ENCODE measurements at places on chromosomes 4 and X.

GRCh38 chrX:47900833-47901232 lies 64.1 kb downstream of the ZNF81 start:
- DNase-seq: no peak

GRCh38 chr4:73692254-73692653 lies 48.1 kb upstream of the CXCL8 start:
- no peak for DNase-seq

GRCh38 chr4:47104986-47105385 lies 73.6 kb downstream of the GABRB1 start:
- no peak for DNase-seq

- no peak for DNase-seq
Observed at GRCh38 chr4:182411391-182411790, 168.2 kb downstream of the TENM3 start.

DNA sequence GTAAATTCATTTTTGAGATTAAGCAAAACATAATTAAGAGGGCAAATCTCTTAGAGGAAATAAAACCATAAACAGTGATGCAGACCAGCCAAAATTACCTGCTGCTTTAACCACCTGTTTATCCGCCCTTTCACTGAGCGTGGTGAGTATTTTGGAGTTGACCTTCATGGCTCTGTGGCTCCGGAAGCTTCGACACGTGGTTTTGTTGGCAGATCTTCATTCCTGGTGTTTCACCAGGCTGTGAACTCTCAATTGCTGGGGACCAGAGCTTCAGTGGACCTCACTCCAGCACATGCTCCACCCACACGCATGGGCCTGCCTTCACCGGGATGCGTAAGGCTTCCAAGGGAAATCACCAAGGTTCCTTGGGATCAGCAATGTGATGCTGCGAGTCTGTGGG lies 83.8 kb downstream of the FHDC1 start:
- DNase-seq: no peak

- no peak for DNase-seq
Observed at GRCh38 chr4:8335848-8336247, 66.3 kb downstream of the HTRA3 start.

DNA sequence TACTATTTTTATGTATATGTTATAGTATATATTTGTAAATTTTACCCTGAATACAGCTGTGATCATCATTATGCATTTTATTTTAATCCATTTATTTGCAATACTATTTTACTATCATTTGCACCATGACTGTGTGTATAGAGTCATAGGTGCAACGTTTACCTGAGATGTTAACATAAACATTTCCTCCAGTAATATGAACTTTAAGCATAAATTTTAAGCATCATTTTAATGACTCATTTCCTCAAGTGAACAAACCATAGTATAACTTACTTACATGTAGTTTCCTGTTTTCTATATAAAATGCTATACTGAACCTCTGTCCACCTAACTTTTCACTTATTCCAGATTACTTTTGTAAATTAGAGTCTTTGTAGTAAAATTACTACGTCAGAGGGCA lies 92.8 kb downstream of the NFKB1 start:
- no peak for DNase-seq

- DNase-seq: no peak
Observed at GRCh38 chr4:172631832-172632231, 536.8 kb upstream of the GALNT7 start.

DNA sequence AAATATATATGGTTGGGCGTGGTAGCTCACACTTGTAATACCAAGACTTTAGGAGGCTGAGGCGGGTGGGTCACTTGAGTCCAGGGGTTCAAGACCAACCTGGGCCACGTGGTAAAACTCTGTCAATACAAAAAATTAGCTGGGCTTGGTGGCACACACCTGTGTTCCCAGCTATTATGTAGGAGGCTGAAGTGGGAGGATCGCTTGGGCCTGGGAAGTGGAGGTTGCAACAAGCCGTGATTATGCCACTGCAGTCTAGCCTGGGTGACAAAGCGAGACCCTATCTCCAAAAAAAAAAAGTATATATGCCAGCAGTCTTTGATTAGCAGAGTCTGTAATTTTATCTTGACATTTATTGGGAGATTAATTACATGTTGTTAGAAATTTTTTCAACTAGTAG lies 8.7 kb downstream of the EIF2S3 start:
- no peak for DNase-seq

GRCh38 chrX:31499109-31499508 lies 427.3 kb upstream of the FTHL17 start:
- no peak for DNase-seq

GRCh38 chrX:19064175-19064574 lies 58.1 kb downstream of the ADGRG2 start:
- DNase-seq: no peak

DNA sequence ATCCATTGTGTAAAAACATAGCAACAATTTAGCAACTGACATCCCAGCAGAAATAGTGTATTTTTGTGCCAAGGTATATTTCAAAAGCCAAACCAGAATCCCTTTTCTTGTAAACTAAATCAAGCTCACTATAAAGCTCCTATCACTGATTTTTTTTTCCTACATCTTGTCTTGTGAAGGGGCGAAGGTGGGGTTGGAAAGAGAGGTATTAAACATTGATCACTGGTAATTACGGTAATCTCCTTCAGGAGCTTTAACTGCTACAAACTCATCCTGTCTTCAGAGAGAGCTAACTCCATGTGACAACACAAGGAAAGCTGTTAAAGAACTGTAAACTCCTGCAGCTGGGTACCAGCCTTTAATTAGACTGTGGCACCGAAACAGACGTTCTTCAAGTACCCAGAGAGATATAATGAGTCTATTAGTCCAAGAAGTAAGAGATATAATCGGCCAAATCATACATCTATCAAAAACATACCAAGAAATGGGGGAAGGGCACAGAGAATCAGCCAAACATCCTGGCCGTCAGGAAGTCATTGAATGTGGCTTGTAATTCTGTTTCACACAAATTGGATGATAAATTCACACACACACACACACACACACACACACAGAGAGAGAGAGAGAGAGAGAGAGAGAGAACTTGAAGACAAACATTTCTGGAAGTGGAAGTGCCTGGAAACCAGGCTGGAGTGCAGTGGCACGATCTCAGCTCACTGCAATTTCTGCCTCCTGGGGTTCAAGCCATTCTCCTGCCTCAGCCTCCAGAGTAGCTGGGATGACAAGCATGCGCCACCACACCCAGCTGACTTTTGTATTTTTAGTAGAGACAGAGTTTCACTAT lies 111.9 kb upstream of the PPARGC1A start:
- DNase-seq: no peak

DNA sequence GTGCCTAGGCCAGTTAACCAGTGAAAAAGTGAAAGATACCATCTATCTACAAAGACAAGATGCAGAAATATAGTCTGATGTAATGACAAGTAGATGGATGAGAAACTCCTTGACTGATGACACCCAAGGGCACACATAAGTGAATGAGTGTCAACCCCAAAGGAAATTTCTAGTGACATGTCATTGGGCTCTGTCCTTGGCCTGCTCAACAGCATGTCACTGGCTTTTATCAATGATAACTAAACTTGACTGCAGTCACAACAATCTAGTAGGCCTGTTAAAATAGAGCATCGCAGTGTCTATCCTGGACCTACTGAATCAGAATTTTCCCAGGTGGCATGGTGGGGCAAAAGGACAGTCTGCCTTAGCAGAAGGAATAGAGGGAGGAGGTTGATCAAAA lies 155.8 kb downstream of the TSPAN5 start:
- no peak for DNase-seq

GRCh38 chr4:26331380-26331950 lies 10.7 kb downstream of the RBPJ start:
- no peak for DNase-seq

GRCh38 chr4:72629540-72629939 lies 60.5 kb upstream of the ADAMTS3 start:
- DNase-seq: no peak

GRCh38 chr4:171985129-171985528 lies 171.9 kb downstream of the GALNTL6 start:
- no peak for DNase-seq

DNA sequence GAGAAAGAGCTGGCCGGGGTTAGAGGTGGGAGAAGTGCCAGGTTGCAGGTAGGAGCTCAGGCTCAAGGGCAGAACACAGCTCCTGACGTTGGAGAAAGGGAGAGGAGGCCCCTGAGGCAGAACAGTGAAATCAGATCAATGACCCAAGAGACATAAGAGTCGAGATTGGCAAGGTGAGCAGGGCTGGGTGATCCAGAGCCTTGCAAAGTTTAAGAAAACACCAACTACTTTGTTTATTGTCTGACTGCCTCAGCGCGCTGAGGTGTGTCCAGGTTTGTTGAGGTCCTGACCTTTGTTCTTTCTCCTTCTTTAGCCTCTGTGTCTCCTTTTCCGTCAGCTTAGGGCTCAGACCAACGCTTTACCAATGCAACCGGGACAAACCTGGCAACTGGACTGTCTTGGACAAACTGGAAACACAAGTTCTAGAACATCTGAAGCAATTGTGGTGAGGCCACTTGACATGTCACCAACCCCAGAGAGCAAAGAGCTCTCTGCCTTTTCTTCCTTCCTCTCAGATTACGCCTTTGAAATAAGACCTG lies 28.3 kb downstream of the CHRNA9 start:
- DNase-seq: no peak

DNA sequence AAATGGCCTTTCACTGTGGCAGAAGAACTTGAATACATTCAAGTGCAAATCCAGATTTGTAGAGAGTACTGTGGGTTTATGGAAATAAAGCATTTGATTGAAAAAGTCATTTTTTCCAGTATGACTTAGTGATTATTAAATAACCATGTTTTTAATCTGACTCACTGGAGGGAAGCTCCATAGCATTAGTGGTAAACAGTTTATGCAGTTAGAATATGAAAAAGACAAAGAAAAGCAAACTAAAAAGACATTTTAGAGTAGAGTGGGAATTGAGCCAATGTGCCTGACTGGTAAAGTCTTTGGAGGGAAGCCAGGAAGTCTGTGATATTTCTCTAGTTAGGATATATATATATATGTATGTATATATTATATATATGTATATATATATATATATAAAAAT lies 53.4 kb downstream of the FAT4 start:
- no peak for DNase-seq

DNA sequence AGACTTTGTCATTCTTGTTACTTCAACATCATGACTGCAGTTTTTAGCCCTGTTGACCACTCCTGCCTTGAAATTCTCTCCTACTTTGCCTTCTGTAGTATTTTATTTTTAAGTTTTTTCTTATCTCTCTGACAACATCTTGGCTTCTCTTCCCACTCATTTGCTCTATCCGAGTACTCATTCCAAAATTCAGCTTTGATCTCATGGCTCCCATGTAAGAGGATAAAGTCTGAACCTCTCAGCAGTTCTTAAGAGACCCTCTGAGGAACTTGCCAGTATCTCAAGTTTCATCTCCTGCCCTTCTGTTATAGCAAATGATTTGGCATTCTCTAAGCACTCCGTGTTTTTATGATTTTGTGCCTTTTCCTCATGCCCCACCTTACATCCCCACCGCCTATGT lies 67.7 kb downstream of the GALNT7 start:
- DNase-seq: no peak

GRCh38 chr4:88130544-88131305 lies 27.7 kb downstream of the ABCG2 start:
- no peak for DNase-seq

DNA sequence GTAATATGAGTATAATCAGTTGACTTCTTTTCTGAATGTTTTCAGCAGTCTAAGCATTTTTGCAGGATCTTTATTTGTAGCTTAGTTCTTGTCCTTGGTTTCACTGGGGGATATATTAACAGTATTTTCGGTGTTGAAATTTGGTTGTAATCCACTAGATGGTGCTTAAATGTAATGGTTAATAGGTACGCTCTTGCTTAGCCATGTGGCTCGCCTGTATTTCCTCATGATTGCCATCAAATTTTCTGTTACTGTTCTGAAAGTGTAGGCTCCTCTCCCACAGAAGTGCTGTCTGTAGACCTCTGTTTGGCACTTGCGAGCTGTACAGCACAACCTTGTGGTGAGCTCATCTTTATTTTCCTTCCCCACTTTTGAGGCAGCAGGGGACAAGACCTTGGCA lies 3.9 kb upstream of the FAAH2 start:
- peak; percentile 8 for DNase-seq

DNA sequence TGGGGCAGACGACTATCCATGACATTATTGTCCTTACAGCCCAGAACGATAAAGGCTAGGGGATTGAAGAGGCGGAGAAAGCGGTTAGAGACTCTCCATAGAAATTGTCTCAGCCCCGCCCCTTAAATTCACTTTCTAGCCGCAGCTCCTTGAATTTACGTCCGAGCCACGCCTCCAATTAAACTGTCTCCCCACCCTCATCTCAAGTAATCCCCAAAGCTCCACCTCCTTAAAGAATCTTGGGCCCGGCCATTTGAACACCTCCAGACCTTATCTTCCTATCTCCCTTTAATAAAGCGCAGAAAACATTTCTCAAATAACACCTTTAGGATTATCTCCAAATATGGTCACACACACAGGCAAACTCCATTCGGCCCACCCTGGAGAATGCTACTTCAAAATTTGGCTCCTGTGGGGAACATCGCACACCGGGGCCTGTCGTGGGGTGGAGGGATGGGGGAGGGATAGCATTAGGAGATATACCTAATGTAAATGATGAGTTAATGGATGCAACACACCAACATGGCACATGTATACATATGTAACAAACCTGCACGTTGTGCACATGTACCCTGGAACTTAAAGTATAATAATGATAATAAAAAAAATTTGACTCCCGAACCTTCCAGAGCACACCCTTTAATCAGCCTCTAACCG lies 7.2 kb upstream of the MAGIX start:
- DNase-seq: peak; percentile 55

GRCh38 chr4:164779080-164779479 lies 25.1 kb downstream of the SMIM31 start:
- no peak for DNase-seq

GRCh38 chrX:23726191-23726590 lies 16.9 kb downstream of the ACOT9 start:
- DNase-seq: no peak

GRCh38 chrX:72050011-72050410 lies 81.7 kb downstream of the RTL5 start:
- DNase-seq: no peak

All from NCI-H146 (cell line).